ENCODE measurements at places on chromosomes 6 and 20.
A peak's percentile ranks its signal among the peaks of the same experiment; 100 is the strongest.

GRCh38 chr6:151765444-151765886 lies 42.0 kb upstream of the ESR1 start:
- peak; percentile 64 for DNase-seq

GRCh38 chr6:117227245-117227962 lies 38.0 kb upstream of the VGLL2 start:
- no peak for DNase-seq

GRCh38 chr20:7379621-7380220 lies 560.5 kb downstream of the HAO1 start:
- DNase-seq = no peak

DNA sequence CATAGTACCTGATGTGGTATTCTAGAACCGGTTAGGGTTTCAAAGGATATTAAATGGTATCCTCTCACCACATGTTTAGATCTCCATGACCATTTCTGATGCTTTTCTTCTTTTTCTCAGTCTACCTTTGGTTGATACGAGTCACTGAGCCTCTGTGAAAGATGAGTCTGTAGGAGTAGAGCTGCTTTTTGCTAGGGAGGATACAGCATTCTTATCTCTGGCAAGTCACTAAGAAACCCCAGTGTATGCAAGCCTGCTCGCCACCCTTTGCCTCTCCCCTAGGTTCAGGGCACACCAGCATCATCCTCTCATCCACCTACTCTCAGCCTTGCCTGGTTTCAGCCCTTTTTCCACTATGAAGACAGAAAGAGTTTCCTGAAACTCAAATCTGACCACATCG lies 89.9 kb downstream of the MTFR2 start:
- DNase-seq = no peak

DNA sequence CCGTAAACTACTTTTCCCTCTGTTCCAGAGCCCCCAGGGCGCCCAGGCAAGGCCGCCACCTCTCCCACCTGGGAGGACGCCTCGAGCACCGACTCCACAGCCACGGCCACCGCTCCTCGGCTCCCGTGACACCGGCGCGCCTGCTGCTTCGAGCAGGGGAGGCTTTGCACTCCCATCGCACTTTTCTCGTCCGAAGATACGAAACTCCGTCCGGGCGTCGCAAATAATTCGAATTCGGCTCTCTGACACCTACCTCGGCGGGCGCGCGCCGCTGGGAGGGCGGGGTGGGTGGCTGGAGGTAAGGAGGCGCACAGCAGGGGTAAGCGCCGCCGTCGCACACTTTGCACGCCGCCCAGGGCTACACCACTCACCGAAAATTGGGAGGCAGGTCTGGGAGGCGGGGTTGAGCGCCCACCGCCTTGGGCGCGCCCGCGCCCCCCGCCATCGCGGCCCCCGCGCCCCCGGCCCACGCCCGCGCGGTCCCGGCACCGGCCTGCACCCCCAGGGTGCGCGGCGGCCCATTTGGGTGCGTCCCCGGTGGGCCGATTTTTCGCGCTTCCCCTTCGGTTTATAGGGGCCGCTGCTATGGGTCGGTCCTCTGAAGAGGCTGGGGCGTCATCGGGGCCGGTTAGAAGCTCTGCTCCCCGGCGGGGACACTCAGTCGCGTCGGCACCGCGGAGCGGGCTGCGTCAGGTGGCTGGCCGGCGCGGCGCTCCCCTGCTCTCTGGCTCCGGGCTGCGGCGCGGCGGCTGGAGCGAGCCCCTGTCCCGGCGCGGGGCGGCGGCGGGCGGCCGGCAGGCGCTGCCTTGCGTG lies 36.2 kb downstream of the GNAS start:
- DNase-seq = peak; percentile 83

DNA sequence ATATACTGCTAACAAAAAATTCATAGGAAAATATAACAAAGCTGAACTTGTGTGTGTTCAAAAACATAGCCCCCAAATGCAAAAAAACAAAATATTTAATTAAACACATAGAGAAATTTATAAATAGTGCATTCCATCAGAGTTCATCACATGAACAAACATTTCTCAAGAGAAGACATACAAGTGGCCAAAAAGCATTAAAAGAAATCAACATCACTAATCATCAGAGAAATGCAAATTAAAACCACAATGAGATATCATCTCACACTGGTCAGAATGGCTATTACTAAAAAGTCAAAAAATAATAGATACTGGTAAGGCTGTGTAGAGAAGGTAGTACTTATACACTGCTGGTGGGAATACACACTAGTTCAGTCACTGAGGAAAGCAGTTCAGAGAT lies 39.6 kb upstream of the ADGRG6 start:
- DNase-seq = no peak

DNA sequence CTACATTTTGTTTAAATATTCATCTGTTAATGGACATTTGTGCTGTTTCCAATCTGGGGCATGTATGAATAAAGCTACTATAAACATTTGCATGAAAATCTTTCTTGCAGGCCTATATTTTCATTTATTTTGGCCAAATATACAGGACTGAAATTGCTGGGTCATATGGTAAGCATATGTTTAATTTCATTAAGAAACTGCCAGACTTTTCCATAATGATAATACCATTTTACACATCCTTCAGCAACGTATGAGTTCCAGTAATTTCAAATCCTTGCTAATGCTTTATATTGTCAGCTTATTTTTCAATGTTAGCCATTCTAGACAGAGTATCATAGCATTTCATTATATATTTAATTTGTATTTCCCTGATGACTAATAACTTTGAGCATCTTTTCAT lies 51.0 kb downstream of the GPR6 start:
- no peak for DNase-seq
